Right renal cortex interstitium (tissue), 3 donors: ENCODE measurements at places on chromosomes 2 and 18. TPM values are rescaled to one million over a fixed set of nuclear protein-coding genes. Genes with fewer than 3 reads are reported as not detected.

- DNase-seq, result no peak
These were observed 101.5 kb upstream of the SETBP1 start for GRCh38 chr18:44579028-44579702.

DNA sequence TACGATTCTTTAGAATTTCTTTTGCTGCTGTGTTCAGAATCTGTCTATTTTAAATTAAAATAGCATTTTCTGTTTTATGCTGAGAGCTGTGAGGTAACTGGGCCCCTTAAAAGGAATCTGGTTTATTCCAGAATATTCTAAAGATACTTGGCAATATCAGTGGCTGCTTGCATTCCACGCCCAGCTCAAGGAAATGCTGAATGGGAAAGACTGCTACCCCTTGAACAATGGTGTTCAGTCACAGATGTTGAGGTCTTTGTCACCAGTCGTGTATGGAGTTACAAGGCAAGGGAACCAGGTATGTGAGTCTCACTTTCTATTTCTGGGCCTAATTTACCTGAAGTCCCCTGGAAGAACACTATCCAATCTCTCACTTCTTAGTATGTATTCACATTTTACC lies 377.9 kb upstream of the CDH7 start:
- no peak for DNase-seq

DNA sequence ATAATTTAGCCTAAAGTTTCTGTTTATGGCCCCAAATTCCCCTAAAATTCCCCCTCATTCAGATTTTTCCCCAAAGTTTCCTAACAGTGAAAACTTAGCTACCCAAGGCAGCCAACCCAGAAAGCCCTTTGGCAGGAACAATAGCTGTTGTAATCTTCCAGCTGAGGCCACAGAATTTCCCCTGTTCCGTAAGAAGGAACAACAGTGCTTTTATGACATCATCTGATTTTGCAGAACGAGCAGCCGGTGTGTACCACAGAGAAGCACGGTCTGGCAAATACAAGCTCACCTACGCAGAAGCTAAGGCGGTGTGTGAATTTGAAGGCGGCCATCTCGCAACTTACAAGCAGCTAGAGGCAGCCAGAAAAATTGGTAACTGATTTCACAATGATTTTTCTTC lies 6.3 kb downstream of the TNFAIP6 start:
- DNase-seq, result no peak

DNA sequence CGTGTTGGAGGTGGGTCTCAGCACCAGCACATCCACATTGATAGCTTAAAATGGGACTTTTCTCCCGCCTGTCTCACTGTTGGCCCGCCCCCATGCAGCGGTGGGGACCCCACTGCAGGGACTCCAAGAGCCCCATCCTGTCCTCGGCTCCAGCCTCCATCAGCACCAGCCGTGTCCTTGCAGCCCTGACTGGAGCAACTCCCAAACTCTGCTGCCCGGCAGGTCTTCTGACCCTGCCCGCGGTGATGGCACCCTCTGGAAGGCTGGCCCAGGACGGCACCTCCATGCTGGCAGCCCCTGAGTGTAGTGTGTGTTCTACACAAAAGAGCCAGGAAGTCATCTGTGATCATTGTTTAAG lies 41.6 kb upstream of the KCNG2 start:
- no peak for DNase-seq

- DNase-seq, result no peak
These were observed 19.9 kb upstream of the ZAP70 start for GRCh38 chr2:97693476-97693875.

Gene FOXI3
- 0.12 TPM for polyA plus RNA-seq

Gene ANKRD29
- 0.78 TPM for polyA plus RNA-seq

Gene ACOXL
- 0.62 TPM for polyA plus RNA-seq
